ENCODE measurements at places on chromosomes 5 and 9.
A peak's percentile ranks its signal among the peaks of the same experiment; 100 is the strongest.

DNA sequence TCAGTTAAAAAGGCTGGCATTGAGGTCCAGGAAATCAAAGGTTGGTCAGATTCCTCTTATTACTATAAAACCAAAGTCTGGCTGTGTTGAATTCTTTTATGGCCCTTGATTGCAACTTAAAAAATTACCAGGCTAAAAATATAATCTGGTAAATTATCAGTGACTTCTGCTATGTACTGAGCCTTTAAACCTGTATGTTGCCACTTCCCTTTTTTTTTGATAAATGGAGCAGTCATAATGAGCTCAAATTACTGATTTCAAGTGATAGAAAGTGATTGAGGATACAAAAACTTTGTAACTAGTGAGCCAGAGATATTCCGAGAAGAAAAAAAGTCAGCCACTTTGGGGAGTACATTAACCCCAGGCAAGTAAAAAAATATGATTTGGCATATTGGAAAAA, 100.1 kb downstream of the GIN1 start:
- DNase-seq, result no peak

DNA sequence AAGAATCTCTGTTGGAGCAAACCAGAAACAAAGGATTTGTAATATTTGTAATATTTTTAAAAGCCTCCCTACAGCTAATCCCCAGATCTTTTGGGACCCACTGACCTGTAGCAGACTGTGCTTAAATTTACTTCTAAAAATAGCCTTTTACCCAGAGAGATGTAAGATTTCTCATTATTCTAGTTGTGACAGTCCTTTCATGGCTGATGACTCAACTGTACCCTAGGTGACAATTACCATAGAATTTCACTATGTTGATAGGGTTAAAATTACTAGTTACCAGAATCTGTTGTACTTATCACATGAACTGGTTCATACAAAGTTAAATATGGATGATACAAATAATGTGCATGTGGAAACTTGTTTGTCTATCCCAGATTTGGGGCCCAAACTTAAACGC, 543.9 kb upstream of the SEMA6A start:
- DNase-seq, result no peak

GRCh38 chr5:171957591-171958251, 48.7 kb downstream of the FBXW11 start:
- no peak for DNase-seq

DNA sequence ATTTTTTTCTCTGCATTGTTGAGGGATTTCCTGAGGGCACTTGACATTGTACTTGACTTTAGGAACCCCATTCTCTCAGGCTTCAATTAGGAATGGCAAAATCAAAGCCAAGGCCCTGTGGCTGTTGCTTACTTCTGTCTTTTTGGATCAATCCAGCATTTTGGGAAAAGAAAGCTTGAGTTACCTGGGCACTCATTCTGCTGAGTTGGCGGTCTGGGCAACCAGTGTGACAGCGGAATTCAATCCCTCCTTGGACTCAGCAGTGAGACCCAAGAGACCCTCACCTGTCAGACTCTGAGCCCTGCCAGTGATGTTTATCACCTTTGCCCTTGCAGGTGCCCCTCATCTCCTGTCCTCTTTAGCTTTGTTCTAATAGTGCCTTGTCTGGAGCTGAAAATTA, 225.3 kb downstream of the PAPPA start:
- no peak for DNase-seq

GRCh38 chr5:177523711-177524538, 7.2 kb upstream of the DDX41 start:
- no peak for DNase-seq

DNA sequence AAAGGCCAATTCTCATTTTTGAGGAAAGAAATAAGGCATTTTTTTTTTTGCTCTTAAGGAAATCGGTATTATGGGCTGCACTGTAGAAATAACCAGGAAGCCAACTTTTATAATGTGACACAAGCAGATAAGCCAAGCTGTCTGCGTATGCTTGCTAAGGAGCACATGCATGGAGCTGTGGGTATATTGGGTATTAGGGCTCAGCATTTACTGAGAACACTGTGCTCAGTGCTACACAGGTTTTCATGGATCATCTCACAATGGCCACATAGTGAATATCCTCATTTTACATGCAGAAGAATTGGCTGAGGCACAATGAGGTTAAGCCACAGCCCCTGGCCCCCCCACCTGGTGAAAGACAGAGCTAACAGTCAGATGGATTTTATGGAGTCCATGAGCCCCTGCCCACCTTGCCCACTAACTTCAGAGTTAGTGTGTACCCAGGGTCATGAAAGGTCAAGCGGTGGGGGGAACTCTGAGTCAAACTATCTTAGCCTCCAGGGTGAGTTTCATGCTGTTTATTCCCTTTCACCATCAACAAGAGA, 204.8 kb downstream of the SPATA31A6 start:
- DNase-seq, result peak; percentile 41

- no peak for DNase-seq
Observed at GRCh38 chr5:138661291-138661960, 86.2 kb upstream of the HSPA9 start.

GRCh38 chr5:109102096-109102690, 307.6 kb downstream of the PJA2 start:
- DNase-seq, result no peak

DNA sequence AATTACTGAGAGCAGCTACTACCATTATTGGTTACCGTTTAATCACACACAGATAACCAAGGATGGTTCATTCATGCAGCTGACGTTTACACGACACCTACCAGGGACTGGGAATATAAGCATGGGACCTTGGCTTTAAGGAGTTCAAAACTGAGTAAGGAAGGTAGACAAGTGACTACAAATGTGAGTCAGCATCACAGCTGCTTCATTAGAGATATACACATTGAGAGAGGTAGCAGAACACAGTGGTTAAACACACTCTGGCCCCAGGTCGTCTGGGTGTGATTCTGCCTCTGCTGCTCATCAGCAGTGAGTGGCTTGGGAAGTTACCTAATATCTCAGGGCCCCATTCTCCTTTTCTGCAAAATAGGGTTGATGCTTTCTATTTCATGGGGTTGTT, 268.6 kb downstream of the NR3C1 start:
- no peak for DNase-seq

DNA sequence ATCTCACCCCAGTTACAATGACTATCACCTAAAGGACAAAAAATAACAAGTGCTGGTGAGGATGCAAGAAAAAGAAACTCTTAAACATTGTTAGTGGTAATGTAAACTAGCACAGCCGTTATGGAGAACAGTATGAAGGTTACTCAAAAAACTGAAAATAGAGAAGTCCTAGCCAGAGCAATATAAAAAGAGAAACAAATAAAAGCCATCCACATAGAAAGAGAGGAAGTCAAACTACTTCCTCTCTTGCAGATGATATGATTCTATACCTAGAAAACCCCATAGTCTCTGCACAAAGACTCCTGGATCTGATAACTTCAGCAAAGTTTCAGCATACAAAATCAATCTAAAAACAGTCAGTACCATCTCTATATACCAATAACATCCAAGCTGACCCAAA, 221.5 kb upstream of the FAM174A start:
- DNase-seq, result no peak

- DNase-seq, result peak; percentile 17
Observed at GRCh38 chr5:54743997-54744788, 226.6 kb downstream of the SNX18 start.

GRCh38 chr5:84568171-84568570, 183.5 kb upstream of the EDIL3 start:
- DNase-seq, result peak; percentile 30

DNA sequence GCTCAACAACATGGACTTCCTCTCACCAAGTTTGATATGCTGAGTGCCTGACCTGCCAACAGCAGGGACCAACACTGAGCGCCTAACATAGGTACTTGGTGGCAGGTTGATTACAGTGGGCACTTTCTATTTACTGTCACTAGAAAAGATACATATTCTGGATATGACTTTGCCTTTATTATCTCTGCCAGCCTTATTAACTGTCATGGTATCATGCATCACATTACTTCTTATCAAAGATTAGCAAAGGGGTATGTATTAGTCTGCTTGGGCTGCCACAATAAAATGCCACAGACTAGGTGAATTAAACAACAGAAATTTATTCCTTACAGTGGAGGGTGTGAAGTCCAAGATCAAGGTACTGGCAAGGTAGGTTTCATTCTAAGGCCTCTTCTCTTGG, 14.3 kb upstream of the C1QTNF2 start:
- no peak for DNase-seq

DNA sequence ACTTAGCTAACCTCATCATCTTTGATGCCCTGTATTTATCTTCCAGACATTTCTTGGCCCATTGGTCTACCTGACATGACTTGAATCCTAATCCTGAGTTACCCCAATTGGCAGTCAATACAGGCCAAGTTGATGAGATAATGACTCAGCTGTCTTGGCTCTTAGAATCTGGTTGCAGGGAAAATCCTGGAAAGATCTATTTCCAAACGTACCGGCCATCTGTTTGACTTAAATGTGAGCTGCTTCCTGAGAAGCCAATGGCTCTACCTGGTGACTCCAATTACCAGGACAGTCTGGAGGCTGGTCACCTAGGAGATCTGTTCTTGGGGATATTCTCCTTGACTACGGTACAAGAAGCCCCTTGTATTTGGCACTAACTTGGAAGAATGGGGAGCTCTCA, 475.2 kb upstream of the BRINP1 start:
- no peak for DNase-seq

DNA sequence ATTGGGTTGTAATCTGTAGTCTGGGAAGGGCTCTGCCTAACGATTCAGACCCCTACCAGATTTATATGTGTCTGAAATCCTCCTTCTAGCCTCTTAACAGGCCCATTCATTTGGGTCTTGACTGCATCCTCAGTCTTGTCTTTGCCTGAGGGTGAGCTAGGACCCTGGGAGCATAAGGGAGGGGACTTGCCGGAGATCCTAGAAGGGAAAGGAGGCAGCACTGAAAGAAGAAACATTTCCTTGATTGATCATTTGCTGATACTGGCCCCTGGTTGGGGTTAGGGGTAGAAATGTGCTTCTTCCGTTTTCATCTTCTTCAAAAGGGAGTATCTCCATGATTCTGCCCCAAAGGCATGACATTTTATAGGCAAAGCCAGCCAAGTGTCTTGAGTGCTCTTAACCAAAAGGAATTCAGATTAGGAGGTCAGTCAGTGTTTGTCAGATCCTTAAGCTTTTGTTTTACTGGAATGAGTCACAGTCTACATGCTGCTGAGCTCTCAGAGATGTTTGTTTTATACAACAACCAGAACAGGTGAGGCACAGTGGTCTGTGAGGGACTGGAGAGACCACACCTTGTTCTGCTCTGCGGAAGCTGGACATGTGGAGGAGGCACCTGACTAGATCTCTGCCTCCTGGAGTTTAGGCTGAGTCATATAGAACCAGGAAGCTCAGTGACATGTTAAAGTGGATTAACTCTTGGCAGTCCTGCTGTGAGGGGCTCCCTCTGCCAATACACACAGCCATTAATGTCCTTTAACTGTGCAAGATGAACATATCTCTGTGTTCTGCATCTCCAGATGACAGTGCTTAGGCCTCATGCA, 37.7 kb downstream of the PCDHAC2 start:
- peak; percentile 70 for DNase-seq

GRCh38 chr5:173201636-173202265, 33.3 kb downstream of the NKX2-5 start:
- no peak for DNase-seq

- no peak for DNase-seq
Observed at GRCh38 chr5:165263536-165263935, 1758.1 kb downstream of the MAT2B start.

DNA sequence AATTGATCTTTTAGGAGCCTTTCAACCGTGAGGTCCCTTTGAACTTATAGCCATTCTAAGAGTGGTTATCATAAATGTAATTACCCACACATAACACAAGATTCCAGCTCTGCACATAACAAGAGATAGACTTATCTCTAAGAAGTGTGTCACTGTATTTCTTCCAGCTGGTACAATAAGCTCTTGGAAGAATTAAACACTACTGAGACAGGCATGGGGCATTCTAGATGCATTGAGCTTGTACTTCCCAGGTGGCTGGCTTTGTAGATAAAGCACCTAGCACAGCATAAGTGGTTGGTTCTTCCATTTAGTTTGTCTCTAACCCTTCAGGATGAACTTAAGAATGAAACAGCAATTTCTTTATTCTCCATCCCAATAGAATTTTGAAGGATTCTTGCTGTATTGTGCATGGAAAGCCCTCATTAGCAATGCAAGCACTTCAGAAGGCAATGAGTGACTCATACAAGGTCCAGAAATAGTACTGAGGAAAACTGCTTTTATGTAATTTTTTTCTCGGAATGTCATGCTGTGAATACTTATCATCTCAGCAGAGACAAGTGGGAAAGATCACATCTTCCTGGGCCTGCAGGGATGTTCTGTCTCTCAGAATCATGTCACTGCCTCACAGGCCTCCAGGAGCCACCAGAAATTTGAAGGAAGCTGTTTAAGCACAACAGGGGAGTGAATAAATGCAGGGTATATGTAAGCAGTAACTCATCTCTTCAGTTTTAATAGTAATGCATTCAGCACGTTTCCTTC, 91.1 kb upstream of the CD180 start:
- DNase-seq, result no peak

DNA sequence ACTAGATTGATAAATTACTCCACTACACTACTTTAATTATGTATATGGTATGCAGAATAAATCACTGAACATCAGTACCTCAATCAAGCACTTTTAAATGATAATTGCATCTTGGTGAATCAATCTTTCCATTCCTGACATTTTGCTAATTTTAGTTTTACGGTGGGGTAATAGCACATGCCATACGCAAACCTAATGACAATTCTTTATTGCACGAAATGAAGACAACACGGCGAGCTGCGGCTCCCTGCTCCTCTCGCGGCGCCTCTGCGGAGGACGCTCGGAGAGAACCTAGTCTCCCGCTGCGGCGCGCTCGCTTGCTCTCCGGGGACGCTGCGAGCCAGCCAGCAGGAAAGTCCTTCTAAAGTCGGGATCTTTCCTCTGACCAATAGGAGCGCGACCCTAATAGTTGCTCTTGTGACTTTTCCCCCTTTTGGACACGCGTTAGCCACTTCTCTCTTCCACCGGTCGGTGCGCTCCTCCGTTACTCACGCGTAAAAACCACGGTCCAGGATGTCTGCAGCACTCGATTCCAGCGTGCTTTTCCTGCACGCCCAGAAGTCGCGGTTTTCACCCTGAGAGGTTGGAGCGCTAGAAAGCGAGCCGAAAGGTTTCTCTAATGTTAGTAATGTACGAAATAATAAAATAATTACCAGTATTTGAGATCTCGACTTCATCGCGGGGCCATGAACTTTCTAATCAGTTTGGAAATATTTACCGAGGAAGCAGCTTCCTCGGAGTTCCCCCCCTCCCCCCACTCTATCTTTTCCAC, 1.0 kb upstream of the MEF2C start:
- peak; percentile 78 for DNase-seq

- no peak for DNase-seq
Observed at GRCh38 chr9:9054354-9054992, 1254.9 kb upstream of the DMAC1 start.

DNA sequence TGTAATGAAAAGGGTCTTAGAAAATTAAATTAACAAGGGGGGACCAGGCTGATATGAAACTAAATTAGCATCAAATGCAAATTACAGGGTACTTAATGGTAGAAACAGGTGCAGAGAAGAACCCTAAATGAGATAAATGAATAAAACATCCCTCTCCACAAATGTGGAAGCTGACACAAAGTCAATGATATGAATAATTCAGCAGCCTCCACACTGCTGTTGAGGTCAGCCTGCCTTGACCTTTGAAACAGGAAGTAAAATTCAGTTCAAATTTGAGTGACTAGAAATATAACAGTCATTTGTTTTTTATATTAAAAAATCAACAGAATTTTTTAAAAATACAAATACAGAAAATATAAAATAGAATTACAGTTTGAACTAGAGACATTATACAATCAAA, 40.0 kb downstream of the EBF1 start:
- DNase-seq, result no peak

Data from GM23338 (cell line).